ENCODE measurements at places on chromosomes 16 and 17. TPM values are rescaled to one million over a fixed set of nuclear protein-coding genes. Genes with fewer than 3 reads are reported as not detected.
A peak's percentile ranks its signal among the peaks of the same experiment; 100 is the strongest.

The GCGR gene
- 0.63 TPM for total RNA-seq

The PPM1E gene
- 0.06 TPM for total RNA-seq

The P2RX5 gene
- total RNA-seq, result 1.0 TPM

The ELMO3 gene
- 3.4 TPM for total RNA-seq

DNA sequence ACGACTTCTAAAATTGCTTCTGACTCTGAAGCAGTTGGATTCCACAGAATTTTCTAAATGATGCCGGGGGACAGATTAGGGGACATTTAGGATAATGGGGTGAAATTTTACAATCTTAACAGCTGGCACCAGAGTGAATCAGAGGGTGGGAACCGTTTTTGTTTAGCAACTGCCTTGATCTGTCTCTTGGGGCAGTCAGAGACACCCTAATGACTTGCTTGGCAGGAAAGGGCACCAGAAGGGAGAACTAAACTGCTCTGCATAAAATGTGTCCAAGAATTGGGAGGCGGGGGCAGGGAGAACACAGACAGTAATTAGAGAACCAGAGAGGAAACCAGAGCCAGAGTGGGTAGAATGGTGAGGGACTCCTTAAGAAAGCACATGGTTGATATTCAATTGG lies 6.1 kb upstream of the ABCC12 start:
- H3K27me3 ChIP-seq, result no peaks in the 10 kb centered on the region
- no peaks in the 10 kb centered on the region for H3K36me3 ChIP-seq
- H3K27ac ChIP-seq, result no peak overlapping the region
- no peak for DNase-seq

GRCh38 chr16:68475071-68475470 lies 26.8 kb upstream of the SMPD3 start:
- no peaks in the 10 kb centered on the region for H3K4me1 ChIP-seq
- DNase-seq, result no peak
- no peaks in the 10 kb centered on the region for H3K36me3 ChIP-seq
- H3K27me3 ChIP-seq, result no peaks in the 10 kb centered on the region
- no peak overlapping the region for H3K4me3 ChIP-seq
- H3K27ac ChIP-seq, result no peak overlapping the region

DNA sequence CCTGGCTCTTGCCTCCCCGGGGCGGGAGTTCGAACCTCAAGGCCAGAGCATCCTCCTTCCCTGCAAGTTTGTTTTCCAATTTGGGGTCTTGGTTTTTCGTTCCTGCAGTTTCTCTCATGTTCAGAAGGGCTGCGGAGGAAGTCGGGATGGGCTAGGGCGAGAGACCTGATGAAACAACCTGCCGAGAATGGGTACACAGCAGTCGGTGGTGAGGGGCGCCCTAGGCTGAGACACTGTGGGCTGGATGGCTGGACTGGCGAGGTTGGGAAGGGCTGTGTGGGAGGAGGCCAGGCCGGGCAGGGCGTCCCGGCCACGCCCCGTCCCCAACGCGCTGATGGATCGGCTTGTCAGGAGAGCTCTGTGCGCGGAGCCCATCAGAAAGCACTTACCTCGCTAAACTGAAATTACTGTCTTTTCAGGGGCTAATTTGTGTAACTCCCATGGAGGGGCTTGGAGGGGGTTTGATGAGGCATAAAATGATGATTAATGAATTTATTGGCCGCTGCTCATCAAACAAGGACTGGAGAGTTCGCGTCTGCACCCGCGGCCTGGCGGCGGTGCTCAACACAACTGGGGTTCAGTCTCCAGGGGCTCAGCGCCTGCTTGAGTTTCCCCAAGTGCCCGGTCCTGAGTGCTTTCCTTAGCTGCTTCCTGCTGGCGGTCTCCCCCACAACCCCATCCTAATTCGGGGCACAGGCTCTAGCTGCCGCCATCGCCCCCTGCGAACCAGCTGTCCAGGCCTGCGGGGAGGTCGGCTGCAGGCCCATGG lies 9.0 kb downstream of the IRX5 start:
- no peaks in the 10 kb centered on the region for H3K36me3 ChIP-seq
- H3K27me3 ChIP-seq, result no peaks in the 10 kb centered on the region
- H3K4me1 ChIP-seq, result no peaks in the 10 kb centered on the region
- H3K27ac ChIP-seq, result no peak overlapping the region
- no peak overlapping the region for H3K4me3 ChIP-seq

DNA sequence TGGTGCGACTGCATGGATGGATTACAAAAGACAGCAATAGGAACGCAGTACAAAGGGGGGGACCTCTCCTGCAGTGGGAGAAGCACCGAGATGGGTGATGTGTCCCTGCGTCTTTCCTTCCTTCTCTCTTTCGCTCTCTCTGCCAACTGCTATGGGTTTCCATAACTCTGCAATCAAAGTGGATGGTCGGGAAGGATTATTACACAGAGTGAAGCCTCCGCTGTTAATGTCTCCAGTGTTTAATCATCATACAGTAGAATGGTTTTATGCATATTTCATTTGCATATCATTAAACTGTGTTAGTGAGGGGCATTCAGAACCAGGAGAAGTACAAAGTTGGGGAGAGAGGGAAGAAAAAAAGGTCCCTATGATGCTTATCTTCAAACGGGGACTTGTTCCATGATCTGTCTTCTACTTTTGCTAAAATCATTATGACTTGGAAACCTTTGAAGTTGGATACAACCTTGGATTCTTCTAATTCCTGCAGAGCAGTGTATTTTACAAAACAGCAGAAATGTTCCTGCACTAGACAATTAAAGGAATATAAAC lies 255.9 kb upstream of the PMFBP1 start:
- H3K36me3 ChIP-seq, result no peaks in the 10 kb centered on the region
- no peaks in the 10 kb centered on the region for H3K4me1 ChIP-seq
- H3K27me3 ChIP-seq, result no peaks in the 10 kb centered on the region
- DNase-seq, result no peak

- H3K27ac ChIP-seq, result no peak overlapping the region
- no peaks in the 10 kb centered on the region for H3K4me1 ChIP-seq
- H3K4me3 ChIP-seq, result no peak overlapping the region
- H3K27me3 ChIP-seq, result no peaks in the 10 kb centered on the region
- no peaks in the 10 kb centered on the region for H3K36me3 ChIP-seq
Measured at GRCh38 chr17:73066148-73066884, 26.2 kb downstream of the SLC39A11 start.

GRCh38 chr16:82630688-82631087 lies 3.9 kb downstream of the CDH13 start:
- H3K4me3 ChIP-seq, result no peak overlapping the region
- peak overlapping the region; percentile 79 for H3K27ac ChIP-seq
- H3K36me3 ChIP-seq, result no peaks in the 10 kb centered on the region

GRCh38 chr17:39196808-39197291 lies 619 bp downstream of the CACNB1 start:
- H3K27ac ChIP-seq, result peak overlapping the region; percentile 66
- H3K4me3 ChIP-seq, result peak overlapping the region; percentile 93
- H3K36me3 ChIP-seq, result no peaks in the 10 kb centered on the region

GRCh38 chr16:84773312-84773711 lies 46.5 kb upstream of the CRISPLD2 start:
- H3K27me3 ChIP-seq, result no peaks in the 10 kb centered on the region
- H3K4me1 ChIP-seq, result no peaks in the 10 kb centered on the region
- H3K4me3 ChIP-seq, result no peak overlapping the region
- H3K27ac ChIP-seq, result no peak overlapping the region
- peaks cover 4% of the 10 kb centered on the region for H3K36me3 ChIP-seq

DNA sequence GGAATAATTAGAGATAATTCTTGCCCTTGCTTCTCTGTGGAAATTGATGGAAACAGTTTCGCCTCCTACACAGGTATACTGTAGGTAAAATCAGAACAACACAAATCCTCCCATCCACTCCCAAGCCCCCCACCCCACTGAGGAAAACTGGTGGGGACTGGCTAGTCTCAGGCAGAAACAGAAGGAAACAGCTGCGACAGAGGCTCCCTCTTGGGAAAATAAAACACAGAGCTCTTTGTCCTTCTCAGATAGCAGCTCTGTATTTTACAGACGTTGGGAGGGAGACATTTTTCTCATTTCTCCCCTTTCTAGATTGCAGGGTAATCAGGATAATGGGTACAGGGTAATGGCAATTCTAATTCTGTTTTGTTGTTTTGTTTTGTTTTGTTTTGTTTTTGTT lies 1.1 kb downstream of the SLFN13 start:
- no peak overlapping the region for H3K4me3 ChIP-seq
- H3K27me3 ChIP-seq, result no peaks in the 10 kb centered on the region
- no peaks in the 10 kb centered on the region for H3K36me3 ChIP-seq
- H3K27ac ChIP-seq, result no peak overlapping the region
- DNase-seq, result no peak

DNA sequence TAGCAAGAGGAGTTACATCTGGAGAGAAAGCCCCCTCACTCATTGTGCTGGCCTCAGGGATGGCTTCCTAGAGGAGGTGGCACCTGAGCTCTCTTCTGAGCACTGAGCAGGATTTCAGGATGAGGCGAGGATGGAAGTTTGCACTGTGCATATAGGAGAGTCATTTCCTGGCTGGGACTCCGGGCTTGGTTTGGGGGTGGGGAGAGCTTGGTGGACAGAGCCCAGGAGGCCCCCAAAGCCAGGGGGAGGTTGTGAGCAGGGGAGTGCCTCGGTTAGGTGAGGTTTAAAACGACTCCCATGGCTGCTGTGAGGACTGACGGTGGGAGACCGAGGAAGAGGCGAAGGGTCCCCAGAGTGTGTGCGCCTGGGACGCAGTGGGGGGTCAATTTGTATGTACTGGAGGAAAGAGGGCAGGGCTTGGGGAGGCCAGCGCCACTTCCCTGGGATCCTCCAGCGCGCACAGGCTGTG lies 1.2 kb downstream of the CAMKK1 start:
- no peak overlapping the region for H3K4me3 ChIP-seq
- H3K4me1 ChIP-seq, result no peaks in the 10 kb centered on the region
- no peaks in the 10 kb centered on the region for H3K36me3 ChIP-seq
- no peak for DNase-seq
- H3K27ac ChIP-seq, result no peak overlapping the region
- H3K27me3 ChIP-seq, result no peaks in the 10 kb centered on the region

GRCh38 chr16:19843371-19843770 lies 41.3 kb downstream of the GPRC5B start:
- no peak for DNase-seq
- H3K36me3 ChIP-seq, result no peaks in the 10 kb centered on the region
- H3K4me3 ChIP-seq, result no peak overlapping the region

DNA sequence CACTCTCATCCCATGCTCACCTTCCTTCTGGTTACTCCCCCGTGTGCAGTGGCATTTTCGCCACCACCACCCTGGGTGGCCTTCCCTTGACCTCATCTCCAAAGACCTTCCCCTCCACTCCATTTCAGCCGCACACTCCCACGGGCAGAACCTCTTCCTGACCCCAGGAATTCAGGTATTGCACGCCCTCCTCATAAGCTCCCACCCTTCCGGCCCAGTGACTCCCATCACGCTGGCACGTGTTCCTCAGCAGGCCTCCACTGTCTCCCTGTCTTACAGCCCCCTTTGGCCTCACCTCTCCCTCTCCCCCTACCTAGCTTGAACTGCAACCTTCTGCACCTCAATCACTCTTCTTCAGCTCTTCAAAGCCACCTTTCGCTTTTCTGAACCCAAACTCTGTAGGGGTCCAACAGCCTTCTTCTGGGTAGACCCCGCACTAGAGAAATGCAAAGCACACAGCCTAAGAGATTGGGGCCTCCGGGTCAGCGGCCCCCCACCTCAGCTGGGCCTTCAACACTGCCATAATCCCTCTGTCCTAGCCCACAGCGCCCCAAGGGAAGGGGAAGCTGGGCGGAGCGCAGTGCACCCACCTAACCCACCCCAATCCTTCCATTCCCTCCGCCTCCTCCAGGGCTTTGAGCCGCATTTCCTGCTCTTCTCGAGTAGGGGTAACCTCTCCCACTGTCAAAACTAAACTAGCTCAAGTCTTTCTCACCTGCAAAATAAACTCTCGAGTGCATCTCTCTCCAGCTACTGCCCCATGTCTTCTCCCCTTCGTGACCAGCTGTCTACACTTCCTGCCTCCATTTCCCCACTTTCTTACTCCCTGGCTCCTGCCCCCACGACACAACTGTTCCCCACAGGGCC lies 1.7 kb upstream of the TMEM97 start:
- no peaks in the 10 kb centered on the region for H3K27me3 ChIP-seq
- peak; percentile 54 for DNase-seq
- H3K36me3 ChIP-seq, result no peaks in the 10 kb centered on the region
- H3K27ac ChIP-seq, result no peak overlapping the region

DNA sequence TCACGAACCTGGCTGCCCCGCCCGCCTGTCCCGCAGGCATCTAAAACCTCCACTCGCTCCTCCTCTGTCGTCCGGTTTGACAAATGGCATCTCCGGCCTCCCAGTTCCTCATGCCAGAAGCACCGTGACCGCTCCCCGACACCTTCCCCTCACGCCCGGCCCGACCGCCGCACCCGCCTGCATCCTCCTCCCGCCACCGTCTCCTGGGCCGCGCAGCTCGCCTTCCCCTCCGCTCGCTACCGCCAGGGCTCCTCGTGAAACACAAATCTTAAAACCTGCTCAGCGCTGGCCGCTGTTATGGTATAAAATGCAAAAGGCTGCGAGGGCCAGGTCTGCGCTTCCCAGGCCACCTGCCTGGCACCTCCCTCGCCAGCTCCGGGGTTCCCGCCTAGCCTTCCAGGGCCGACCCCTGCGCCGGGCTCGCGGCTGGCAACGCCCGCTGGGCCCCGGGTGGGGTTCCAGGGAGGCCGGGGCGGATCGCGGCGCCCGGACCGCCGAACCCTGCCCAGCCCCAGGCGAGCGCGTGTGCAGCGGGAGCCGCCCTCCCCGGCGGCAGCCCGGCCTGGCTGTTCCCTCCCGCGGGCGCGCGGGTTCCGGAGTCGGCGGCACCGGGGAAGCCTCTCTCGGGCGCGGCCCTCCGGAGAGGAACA lies 488 bp downstream of the SPSB3 start:
- H3K27ac ChIP-seq, result peak overlapping the region; percentile 34
- H3K36me3 ChIP-seq, result peaks cover 5% of the 10 kb centered on the region
- H3K4me1 ChIP-seq, result no peaks in the 10 kb centered on the region
- H3K4me3 ChIP-seq, result peak overlapping the region; percentile 77
- peak; percentile 64 for DNase-seq
- no peaks in the 10 kb centered on the region for H3K27me3 ChIP-seq

GRCh38 chr17:28343491-28343932 lies 8.0 kb downstream of the TNFAIP1 start:
- H3K4me1 ChIP-seq, result peaks cover 4% of the 10 kb centered on the region
- no peaks in the 10 kb centered on the region for H3K27me3 ChIP-seq
- no peak overlapping the region for H3K4me3 ChIP-seq
- H3K27ac ChIP-seq, result no peak overlapping the region
